ENCODE measurements at places on chromosomes 6 and 20.

- DNase-seq, result no peak
Measured at GRCh38 chr6:119145111-119145510, 66.6 kb upstream of the FAM184A start.

- DNase-seq, result no peak
Measured at GRCh38 chr6:79465381-79465780, 71.8 kb downstream of the LCA5 start.

- DNase-seq, result no peak
Measured at GRCh38 chr6:134094441-134094840, 42.0 kb upstream of the SLC2A12 start.

- DNase-seq, result no peak
Measured at GRCh38 chr6:92196325-92196724, 1223.0 kb downstream of the EPHA7 start.

DNA sequence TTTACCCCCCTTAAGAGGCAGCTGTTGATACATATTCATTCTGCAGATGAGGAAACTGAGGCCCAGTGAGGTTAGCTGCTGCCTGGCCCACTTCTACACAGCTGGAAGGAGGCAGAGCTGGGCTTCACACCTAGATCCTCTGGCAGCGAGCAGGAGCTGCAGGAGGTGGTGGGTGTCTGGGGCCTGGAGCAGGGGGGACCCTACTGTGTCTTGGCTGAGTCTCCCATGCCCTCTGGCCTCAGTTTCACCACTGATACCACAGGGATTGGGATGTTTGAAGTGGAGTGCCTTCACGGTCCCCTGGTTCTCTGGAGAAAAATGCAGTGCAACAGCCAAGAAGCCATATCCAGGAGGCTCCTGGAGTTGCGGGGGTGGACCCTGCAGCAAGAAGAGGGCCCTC, 8.2 kb upstream of the BPIFA2 start:
- DNase-seq, result no peak

DNA sequence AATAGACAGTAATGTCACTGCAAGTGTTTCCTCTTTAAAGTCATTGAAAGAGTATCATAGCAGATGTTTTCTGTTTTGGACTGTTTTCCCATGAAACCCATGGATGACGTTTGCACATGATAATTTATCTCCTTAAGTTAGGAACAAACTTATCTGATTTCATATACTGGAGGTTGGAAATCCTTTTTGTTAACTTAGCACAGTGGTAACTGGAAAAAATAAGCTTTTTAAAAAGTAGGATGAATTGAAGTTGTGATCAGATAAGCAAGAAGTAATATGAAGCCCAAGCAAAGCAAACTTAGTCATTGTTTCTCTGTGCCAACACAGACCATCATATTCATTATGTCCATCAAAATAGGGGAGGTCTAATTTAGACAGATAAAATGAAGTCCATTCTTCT, 61.6 kb downstream of the PLCB4 start:
- no peak for DNase-seq

GRCh38 chr6:170175644-170176135, 115.2 kb downstream of the DLL1 start:
- no peak for DNase-seq

DNA sequence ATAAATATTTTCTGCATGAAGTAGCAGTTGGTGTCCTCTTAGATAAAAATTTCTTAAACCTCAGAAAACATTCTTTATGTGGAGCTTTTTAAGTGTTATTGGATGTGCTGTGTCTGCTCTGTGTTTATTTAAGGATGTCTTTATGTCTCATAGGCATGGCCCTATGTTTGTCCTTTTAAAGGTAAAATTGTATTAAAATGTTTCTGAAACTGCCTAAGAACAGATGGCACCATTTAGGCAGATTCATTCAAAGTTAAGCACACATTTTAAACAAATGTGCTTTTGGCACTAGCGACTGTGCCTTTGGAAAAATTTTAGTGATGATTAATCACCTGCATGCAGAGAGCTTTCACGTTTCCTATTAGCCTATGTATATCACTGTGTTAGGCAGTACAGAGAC, 125.2 kb downstream of the KIF6 start:
- DNase-seq, result no peak

GRCh38 chr6:38603966-38604365, 35.8 kb downstream of the BTBD9 start:
- no peak for DNase-seq

DNA sequence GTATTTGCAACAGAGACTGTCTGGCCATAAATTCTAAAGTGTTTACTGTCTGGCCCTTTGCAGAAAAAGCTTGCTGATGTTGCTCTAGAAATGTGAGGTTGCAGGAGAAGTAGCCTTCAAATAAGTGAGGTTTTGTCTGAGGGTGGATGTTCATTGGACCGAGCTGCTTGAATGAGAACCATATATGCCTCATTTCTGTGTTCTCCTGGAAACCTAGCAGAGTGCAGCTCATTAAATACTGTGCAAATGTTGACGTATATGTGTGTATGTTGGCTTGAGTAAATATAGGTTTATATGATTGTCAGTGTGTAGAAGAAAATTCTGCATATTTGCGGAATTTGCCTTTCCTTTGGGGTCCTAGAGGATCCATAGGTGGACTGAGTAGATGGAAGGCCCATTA, 39.0 kb downstream of the CHMP4B start:
- no peak for DNase-seq

All from inflammatory macrophage treated with lipopolysaccharide for 1 hour (primary cell).